ENCODE measurements at places on chromosomes 1 and 21.

- no peak for DNase-seq
Observed at GRCh38 chr1:192986110-192986747, 72.9 kb downstream of the UCHL5 start.

GRCh38 chr1:89815611-89816010 is 5.2 kb upstream of the LRRC8D start:
- DNase-seq: no peak

GRCh38 chr21:45016031-45016405 is 58.4 kb upstream of the ADARB1 start:
- no peak for DNase-seq

DNA sequence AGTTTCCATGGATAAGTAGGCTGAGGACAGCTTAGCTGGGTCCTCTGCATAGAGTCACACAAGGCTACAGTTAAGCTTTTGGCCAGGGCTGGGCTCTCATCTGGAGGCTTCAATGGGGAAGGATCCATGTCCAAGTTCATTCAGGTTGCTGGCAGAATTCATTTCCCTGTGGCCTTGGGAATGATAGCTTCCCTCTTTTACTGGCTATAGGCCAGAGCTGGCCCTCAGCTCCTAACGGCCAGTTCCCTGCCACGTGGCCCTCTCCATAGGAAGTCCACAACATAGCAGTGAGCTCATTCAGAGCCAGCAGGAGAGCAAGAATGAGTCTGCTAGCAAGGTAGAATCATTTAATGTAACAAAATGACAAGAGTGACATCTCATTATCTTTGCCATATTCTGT is 15.1 kb upstream of the PODN start:
- DNase-seq: no peak
